ENCODE measurements at places on chromosomes 5 and 9.

DNA sequence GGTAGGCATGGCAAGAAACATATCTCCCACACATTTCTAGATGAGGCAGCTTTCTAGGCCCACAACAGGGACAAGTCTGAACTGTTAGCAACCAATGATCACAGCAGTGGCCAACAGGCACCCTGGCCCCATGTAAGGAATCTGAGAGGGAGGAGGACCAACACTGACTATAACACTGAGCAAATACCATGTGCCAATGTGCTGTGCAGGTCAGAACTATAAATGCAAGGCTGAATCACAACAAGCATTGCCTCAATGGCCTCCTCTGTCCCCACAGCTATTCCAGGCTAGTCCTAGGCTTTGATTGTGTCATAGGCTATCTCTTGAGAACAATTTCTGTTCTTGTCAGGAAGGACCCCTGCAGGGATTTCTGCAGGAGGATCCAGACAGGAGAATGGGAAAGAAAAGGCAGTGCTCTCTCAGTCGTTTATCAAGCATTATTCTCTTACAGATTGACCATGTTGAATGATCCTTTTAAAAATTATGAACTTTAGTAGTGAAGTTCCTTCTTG lies 221.2 kb downstream of the TLE1 start:
- DNase-seq: no peak

DNA sequence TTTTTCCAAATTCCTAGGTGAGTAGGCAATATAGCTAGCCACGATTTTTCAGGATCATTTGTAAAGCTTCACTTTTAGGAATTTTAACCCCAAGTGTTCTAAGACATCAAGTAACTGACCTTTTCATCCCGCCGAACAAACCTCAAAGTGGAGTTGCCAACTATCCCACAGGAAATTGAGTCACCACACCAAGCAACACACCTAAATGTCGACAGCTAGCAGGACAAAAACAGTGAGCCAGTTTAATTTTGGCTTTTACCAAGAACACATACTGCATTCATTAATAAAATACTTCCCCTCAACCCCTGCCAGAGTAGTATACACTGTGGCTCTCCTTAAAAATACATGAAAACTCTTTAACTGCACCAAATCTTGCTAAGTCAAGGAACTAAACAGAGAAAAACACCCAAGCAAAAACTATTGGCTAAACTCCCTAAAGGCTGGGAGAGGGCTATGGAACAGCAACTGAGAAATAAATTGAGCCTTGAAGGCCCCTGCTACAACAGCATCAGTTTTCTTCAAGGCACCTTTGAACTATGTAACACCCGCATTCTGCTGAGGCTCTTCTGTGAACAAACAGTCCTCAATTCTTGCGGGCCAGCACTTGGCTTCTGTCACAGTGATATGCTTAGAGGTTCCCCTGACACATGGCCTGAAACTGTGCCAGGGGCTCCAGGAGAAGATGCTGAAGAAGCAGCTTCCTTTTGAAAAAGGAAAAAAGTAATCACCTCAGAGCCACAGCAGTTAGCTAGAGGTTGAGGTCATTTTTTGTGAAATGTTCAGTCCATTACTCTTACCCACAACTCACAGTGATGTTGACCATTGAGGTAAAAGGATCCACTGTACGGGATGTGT lies 459.6 kb downstream of the RAB3C start:
- DNase-seq: no peak

GRCh38 chr5:82356808-82357671 lies 78.9 kb upstream of the RPS23 start:
- no peak for DNase-seq

DNA sequence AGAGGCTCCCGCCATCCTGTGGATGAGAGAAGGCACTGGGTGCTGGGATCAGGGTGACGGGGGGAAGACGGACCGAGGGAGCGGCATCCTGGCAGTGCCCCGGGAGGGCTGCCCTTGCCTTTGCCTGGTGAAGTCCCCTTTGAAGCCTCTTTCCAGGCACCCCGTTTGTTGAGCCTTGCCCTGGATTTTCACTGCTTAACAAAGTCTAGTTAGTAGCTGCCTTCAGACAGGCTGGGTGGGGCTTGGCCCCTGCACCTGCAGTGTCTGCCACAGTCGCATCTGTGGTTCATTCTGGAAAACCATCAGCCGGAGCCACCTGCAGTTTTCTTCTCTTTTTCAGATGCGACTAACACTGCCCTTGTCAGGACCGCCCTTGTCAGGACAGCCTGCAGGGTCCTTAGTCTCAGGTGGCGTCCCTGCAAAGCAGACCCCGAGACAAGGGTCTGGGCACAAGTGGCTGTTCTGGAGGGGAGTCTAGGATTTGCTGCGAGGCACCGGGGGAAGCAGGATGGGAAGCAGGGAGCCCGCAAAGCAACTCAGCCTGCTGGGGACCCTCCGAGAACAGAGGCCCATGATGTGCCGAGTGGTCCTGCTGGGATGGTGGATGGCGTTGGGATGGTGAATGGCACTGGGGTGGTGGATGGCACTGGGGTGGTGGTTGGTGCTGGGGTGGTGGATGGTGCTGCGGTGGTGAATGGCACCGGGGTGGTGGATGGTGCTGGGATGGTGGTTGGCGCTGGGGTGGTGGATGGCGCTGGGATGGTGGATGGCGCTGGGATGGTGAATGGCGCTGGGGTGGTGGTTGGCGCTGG lies 147.9 kb upstream of the COL5A1 start:
- no peak for DNase-seq

DNA sequence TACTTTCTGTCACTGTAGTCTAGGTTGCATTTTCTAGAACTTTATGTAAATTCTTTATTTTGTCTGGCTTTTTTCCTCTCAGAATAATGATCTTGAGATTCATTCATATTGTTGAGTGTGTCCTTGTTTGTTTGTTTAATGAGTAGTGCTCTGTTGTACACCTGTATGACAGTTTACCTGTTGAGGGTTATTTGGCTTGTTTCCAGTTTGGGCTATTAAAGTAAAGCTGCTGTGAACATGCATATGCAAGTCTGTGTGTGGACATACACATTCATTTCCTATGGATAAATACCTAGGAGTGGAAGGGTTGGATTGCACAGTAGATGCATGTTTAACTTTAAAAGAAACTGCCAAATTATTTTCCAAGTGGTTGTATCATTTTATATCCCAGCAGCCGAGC lies 30.4 kb downstream of the MVB12B start:
- DNase-seq: no peak

DNA sequence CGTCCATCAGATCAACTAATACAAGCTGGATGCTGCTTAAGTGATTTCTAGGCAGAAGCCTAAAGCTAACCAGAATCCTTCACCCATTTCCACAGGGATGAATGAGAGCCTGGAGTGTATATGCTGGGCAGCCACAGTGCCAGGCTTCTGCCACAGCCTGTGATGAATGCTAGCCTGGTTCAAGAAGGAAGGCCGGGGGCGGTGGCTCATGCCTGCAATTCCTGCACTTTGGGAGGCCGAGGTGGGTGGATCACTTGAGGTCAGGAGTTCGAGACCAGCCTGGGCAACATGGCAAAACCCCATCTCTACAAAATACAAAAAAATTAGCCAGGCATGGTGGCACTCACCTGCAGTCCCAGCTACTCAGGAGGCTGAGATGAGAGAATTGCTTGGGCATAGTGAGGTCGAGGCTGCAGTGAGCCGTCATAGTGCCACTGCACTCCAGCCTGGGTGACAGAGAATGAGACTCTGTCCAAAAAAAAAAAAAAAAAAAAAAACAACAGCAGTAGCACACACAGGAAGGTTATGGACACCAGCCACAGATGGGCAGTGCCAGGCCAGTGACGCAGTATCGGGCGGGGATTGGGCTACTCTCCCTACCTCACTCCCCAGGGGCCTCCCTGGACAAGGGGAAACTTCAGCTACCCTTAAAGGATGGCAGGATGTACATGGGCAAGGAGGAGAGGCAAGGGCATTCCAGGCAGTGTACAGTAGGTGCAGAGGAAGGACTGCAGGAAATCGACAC lies 23.1 kb upstream of the HMCN2 start:
- DNase-seq: no peak

- no peak for DNase-seq
These were observed 131.3 kb downstream of the PDZD2 start for GRCh38 chr5:31770132-31770720.
